ENCODE measurements at places on chromosomes 1 and 21.

GRCh38 chr1:27430903-27431600 is 38.6 kb downstream of the GPR3 start:
- DNase-seq: no peak

DNA sequence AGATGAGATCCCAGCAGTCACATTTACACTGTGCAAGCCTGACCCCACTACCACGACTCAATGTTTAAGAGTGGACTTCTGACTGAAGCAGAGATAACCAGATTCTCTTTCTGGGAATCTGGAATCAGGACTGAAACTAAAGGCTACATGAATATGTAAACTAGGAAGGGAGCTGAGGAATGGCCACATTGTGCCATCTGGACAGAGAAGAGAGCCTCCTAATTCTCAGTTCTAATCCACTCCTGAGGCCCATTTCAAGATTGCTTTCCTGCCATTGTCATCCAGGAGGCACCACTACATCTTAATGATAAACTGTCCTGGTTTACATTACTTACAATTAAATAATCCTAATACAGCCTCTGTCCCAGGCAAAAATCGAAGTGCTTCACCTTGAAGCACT is 6.5 kb downstream of the PAXBP1 start:
- DNase-seq: no peak

DNA sequence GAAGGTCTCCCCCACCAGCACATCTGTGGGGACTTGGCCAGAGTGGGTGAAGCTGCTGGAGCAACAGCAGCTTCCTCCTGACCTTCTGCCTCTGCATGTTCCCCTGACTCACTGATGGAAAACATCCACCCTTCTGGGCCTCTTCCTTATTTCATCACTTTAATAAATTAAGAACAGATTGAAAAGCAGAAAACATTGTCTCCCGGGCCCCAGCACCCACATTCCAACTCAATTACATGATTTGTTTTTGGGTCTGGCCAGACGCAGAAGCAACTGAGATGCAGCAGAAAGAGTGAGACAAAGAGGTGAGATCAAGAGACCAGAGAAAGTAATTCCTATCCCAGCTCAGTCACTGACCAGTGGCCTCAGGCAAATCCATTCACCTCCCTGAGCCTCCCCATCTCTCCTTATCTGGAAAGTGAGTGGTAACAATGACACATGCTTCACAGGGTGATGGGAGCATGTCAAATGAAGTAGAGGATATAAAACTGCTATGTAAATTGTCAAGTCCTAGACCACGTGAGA is 157.1 kb downstream of the ELAVL4 start:
- DNase-seq: no peak

DNA sequence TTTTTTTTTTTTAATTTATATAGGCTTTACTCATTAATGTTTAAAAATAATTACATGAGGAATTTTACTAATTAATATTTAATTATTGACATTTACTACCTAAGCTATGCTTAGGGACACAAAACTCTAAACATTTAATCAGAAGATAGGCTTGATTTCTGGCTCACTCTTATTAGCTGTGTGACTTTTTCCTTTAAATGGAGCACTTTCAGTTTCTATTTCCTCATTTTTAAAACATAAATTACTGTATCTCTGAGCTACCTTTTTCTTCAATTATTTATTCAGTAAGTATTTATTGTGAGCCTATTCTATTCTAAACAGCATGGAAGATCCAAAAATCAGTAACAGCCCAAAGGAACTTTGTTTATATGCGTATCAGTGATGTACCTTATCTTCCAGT is 40.5 kb downstream of the MAP3K7CL start:
- DNase-seq: no peak

DNA sequence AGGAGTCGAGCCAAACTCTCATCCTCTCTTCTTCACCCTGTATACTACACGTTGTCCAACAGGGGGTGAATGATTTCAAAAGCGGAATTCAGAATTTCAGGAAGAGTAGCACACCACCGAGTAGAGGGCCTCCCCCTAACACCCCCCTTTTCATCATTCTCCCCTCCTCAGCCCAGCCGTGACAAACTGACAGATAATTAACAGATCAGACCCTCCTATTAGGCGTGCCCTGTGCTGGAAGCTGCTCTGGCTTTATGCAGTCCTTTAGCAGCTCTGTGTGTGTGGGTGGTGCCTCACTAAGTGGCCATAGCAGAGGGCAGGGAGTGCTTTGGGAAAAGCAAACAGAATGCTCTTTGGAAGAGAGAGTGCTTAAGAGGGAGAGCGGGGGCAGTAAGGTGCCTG is 44.3 kb downstream of the PEX14 start:
- no peak for DNase-seq

GRCh38 chr1:78370356-78370755 is 120.4 kb upstream of the PTGFR start:
- no peak for DNase-seq

GRCh38 chr1:71068325-71069240 is 12.3 kb downstream of the ZRANB2 start:
- DNase-seq: no peak

- no peak for DNase-seq
Measured at GRCh38 chr1:198771563-198772153, 132.8 kb downstream of the PTPRC start.

DNA sequence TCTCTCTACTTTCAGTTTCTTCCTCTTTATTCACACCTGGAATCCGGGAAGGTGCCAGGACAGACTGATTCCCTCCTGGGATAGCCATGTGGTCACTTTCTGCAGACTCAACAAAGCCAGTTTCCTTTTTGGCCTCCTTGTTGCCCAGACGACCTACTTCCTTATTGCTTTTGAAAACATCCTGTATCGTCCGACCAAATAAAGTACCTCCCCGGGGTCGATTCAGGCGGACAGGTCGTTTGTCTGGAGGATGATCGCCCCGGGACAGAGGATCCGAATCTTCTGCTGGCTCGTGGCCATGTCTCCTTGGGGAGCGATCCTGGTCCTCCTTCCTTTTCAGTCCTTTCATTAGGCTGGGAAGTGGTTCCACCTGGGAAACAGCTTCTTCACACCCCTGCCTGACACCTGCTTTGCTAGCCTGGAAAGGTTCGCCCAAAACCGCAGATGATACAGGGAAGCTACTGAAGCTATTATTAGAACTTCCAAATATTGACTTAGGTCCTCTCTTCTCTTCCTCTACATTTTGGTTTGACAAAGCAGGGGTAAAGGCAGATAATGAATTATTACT is 1.2 kb downstream of the MCM3AP start:
- no peak for DNase-seq

GRCh38 chr1:115296981-115297380 is 41.1 kb downstream of the NGF start:
- no peak for DNase-seq

DNA sequence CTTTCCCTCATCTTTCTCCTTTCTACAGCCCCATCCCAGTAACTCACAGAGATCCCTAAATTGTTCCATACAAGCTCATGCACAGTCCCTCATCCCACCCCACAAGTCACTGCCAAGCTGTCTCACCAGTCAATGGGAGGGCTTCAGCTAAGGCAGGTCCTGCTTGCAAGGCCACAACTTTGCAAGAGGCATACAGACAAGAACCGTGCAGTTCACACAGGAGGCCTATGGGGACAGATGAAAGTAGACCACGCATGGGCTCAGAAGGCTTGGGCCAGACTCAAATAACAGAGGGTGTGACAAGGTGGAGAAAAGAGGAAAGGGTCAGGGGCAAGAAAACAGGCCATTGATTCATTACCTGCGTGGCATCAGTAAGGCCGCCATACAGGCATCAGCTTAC is 15.1 kb downstream of the RGS8 start:
- DNase-seq: no peak

- peak; percentile 25 for DNase-seq
Measured at GRCh38 chr1:236748268-236748870, 46.7 kb upstream of the MTR start.

DNA sequence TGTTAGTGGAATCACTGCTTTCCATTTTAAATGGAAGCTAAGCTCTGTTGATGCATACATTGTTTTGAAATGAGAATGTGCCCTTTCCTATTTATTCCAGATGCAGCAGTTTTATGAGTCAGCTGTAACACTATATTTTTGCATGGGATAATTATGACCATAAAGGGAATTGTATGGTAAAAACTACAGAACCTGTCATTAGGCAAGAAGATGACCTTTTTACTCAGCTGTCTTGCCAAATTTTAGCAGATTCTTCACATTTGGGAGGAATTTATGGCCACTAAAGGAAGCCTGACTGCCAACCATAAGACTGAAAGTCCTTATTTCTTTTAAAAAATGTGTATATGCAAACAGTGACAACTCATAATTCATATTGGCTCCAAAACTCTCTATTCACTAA is 356.3 kb upstream of the PRMT6 start:
- no peak for DNase-seq

DNA sequence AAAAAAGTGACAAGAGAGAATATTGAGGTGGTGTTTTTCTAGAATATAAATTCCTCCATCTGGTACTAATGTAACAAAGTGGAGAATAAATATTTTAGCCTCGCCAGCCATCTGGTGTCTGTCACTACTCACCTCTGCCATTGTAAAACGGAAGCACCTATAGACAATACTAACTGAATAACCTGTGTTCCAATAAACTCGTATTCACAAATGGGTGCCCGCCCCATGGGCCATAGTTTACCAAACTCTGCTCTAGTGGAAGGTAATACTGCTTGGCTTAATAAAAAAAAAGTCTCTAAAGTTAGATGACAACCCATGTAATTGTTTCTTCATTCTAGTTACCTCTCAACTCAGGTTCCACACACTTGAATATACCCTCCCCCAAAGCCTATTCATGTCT is 8.1 kb downstream of the MIS18A start:
- no peak for DNase-seq

DNA sequence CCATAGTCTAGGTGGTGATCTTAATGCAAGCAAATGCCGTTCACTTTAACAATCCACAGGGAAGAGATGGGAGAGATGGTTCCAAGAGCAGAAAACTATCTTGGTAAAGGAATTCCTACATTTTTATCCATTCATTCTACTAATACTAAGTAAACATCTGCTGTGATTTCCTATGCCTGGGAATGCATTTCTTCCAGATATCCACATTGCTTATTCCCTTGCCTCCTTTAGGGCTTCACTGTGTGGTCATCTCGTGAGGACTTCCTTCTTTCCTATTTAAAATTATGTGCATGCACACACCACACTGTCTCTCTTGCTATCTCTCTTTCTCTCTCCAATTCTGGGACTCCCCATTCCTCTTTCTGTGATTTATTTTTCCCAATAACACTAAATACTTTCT is 199.0 kb upstream of the C1orf105 start:
- no peak for DNase-seq

DNA sequence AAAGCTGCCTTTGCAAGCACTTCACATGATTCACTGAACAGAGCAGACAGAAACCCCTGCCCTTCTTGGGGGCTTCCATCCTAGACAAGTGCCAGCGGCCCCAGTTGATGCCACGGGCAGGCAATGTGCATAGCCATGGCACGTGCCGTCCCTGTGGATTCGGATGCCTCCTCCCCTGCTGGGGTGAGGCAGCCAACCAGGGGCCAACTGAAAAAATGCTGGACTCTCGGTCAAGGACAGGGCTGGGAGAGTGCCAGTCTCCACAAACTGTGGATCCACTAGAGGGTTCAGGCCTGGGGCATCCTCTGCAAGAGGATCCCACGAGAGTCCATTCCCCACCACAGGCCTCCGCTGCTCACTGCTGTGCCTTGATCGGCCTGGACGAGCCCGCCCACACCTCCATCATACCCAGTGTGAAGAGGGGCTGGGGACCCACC is 3.8 kb downstream of the JMJD4 start:
- no peak for DNase-seq

DNA sequence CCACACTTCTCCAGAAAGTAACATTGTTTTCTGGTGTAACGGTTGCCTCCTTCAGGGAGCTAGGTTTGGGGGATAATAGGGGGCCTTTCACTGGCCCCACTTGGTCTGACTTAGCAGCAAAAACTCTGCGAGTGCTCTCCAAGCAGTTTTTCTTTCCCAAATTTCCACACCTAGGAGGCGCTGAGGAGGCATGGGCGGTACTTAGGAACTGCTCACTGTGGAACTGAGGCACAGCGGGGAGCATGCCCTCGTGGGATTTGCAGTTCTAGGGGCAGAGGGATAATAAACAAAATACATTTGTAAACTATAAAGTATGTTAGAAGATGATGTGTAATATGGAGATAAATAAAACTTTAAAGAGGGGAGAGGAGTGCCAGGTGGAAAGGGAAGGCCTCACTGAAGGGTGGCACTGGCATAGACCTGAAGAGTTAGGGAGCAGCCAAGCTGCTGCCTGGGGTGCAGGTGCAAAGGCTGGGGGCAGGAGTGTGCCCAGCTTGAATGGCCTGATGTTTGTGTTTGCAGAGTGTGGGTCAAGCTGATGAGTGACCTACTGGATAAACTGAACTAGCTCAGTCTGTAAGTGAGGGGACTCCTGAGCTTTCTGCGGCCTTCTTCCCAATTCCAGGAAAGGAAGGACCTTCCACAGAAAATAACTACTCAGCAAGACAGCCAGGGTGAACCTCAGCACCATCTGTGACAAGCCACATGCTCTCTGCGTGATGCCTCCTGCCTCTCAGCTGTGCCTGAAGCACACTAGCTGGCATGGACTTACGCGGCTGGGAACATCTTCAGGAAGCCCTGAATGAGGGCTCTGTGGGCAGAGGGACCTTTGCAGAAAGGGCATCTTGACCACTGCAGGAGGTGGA is 1.9 kb downstream of the EPHX1 start:
- no peak for DNase-seq

- DNase-seq: no peak
Measured at GRCh38 chr1:56322211-56322610, 257.2 kb downstream of the PLPP3 start.

DNA sequence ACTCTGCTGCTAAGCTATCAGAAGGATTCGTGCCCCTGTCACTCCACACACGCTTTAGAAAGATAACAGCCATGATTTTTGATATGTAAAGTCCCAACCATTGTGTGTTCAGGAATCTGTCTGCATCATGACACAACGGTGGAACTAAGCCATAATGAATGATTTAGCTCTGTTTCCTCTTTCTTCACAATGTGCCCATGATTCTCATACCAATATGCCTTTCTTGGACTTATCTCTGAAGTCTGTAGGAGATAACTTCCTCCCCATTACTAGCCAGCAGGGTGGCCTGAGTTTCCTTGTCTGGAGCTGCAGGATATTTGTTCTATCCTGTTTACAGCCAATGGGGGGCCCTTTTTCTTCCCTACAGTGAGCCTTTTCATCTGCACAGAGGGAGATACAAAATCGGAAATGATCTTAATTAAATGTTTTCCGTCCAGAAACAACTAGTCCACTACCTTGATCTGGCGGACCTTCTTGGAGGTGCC is 511.7 kb downstream of the USP25 start:
- no peak for DNase-seq

DNA sequence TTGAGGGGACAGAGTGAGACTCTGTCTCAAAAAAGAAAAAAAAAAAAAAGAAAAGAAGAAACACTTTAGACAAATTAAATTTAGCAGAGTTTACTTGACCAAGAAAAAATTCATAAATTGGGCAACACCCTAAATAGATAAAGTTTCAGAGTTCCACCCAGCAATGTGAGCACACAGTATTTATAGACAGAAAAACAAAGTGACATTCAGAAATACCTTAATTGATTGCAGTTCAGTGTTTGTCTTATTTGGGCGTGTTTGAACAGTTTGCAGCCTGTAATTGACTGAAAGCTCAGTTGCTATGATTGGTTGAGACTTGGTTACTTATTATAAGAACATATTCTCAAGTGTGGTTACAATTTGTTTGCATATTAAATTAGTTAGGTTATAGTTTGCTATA is 603.5 kb upstream of the NEGR1 start:
- DNase-seq: no peak

- peak; percentile 38 for DNase-seq
Measured at GRCh38 chr1:152035539-152036266, 1.1 kb downstream of the S100A11 start.
